ENCODE measurements at places on chromosomes 5 and 9.

DNA sequence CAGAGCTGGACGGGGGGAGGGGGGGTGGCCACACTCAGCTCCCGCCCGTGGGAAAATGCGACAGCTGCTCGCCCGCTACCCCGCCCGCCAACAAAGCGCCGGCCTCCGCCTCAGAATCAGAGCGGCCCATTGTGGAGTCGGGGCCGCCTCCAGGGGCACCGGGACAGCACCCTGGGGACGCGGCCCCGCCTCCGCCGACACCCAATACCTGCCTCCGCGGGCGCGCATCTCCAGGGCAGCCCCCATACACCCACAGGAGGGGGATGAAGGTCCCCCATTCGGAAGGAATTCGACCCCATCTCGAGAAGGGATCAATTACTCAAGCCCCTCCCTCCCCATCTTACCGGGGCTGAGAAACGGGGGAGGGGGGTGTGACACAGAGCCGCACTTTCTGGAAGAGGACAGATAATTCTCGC, 1.3 kb downstream of the NOTCH1 start:
- no peak for DNase-seq

DNA sequence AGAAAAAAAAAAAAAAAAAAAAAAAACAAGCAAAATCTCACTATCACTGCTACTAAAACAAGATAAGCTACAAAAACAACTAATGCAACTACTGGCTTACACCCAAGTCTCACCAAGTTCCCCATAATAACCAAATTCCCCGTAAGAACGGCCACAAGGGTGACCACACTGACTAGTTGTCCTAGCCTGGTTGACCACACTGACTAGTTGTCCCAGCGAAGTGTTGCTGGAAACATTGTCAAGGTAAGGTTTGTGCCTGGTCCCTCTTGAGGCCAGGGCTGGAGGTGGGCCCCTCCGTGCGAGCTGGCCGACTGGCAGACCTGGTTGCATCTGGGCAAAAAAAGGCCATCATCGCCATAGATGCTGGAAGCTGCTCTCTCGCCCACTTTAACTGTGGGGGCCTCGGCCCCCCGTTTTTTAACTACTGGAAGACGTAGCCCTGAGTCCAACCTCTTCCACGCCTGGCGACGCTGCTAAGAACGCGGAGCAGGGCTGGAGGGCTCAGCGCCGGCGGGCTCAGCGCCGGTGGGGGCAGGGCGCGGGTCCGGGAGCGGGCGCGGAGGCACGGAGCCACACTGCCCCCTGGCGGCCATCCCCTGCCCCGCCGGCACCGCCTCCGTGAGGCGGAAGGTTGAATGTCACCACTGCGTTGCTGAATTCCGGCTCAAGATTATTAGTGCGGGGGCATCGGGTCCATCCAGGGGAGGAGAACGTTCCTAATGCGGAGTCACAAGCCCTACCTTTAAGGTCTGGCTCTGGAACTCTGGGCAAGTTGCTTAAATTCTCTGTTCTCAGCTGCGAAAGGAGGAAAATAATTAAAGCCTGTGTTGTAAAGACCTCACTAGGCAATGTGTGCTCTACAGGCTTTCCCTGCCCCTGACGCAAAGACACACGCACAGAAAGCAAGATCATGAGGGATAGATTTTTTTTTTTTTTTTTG, 84.0 kb downstream of the HSD17B3 start:
- peak; percentile 56 for DNase-seq

- DNase-seq = no peak
Measured at GRCh38 chr5:107461770-107462169, 209.0 kb downstream of the EFNA5 start.

- no peak for DNase-seq
Measured at GRCh38 chr9:89139455-89139854, 39.2 kb downstream of the SHC3 start.

GRCh38 chr5:128711216-128711615, 173.2 kb upstream of the FBN2 start:
- DNase-seq = peak; percentile 47

- no peak for DNase-seq
Measured at GRCh38 chr9:138057726-138058125, 180.1 kb downstream of the CACNA1B start.
